AG10803 (cell line): ENCODE measurements at places on chromosomes 7 and 10.

DNA sequence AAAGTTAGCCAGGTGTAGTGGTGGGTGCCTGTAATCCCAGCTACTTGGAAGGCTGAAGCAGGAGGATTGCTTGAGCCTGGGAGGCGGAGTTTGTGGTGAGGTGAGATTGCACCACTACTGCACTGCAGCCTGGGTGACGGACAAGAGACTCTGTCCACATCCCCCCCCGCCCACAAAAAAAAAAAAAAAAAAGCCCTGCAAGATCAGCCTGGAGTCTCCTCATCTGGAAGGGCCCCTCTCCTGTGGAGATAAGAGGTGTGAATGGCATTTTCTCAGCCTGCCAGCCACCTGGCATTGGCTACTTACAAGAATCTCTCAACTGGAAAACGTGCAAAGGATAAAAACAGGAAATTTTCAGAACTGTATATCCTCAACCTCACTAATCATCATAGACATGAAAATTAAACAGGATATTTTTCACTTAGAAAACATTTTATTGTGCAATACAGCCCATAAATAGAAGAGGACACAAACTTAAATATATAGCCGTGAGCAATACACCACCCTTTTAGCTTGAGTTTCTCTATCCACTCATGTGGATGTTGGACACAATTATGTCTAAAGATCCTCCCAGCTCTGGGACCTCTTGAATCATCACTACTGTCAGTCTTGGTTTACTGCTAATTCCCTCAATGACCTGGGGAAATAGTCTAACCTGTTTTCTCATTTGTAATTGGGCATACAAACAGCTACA lies 11.3 kb upstream of the TSPAN15 start:
- peak; percentile 78 for DNase-seq

DNA sequence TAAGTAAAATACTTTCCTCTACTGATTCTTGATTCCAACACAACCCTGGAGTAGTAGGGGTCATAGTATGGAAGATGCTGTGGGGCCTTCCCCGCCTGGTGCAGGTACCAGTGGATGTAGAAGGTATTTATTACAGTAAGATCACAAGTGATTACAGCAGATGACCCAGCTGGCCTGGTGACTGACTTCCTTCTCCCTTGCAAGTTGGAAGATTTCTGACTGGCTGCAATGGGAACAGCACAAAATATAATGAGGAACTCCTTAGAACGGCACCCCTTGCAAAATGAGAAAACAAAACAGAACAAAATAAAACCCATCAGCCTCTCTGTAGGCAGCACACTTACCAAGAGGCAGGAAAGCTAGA lies 61.7 kb upstream of the TARP start:
- DNase-seq = no peak

DNA sequence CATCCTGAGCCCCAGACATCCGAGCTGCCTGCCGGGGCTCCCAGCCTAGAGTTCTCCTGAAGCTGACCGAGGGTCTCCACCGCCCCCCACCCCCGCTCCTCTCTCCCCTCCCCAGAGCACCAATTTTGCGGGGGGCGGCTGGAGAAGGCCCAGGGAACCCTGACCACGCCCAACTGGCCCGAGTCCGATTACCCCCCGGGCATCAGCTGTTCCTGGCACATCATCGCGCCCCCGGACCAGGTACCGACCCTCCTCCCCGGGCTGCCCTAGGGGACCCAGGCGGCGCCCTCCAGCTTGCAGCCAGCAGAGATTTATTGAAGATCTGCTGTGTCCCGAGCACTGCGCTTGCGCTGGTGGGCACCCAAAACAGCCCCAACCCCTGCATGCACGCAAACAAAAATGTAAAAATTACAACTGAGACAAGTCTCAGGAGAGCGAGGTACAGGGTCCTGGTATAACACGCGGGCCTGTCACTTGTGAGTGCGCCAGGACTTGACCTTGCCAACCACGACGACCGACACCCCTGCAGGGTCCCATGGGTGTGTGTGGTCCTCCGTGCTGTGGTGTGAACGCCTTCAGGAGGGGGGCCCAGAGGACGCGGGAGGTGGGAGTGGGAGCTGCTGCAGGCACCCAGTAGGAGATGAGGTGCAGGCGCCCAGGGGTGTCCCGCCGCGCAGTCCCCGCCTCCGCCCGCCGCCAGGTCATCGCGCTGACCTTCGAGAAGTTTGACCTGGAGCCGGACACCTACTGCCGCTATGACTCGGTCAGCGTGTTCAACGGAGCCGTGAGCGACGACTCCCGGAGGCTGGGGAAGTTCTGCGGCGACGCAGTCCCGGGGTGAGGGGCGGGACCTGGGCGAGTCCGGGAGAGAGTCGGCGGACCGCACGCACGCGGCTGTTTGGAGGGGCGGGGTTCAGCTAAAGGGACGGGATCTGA lies 3.1 kb downstream of the PCOLCE start:
- no peak for DNase-seq

GRCh38 chr7:88306590-88307048 lies at the start of gene STEAP4:
Gene STEAP4 (minus strand): TSS chr7:88306894. CDS start chr7:88284269, 22,625 bp downstream.
- DNase-seq = peak; percentile 46

DNA sequence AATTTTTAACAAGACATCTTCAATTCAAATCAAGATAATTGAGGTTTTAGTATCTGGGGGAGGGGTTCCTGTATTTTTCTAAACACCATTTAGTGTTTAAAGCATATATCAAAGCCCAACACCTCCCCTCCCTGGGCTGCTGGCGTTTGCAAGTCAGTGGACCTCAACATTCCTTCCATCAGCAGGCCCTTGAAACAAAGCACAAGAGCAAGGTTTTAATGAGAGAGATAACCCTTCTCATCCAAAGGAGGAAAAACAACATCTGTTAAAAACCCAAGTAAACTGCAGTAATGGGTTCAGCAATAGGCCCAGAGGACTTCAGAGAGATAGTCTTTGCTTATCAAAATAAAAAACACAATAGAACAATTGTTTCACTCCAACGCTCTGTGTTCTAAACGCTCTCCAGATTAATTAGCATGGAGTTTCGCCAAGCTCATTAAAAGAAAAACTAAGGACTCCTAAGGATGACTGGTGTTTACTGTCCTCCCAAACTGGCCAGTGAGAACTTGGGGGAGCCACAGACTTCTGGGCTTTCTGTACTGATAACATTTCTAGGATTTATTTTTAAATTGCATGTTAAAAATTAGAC lies 2.5 kb downstream of the JCAD start:
- no peak for DNase-seq

DNA sequence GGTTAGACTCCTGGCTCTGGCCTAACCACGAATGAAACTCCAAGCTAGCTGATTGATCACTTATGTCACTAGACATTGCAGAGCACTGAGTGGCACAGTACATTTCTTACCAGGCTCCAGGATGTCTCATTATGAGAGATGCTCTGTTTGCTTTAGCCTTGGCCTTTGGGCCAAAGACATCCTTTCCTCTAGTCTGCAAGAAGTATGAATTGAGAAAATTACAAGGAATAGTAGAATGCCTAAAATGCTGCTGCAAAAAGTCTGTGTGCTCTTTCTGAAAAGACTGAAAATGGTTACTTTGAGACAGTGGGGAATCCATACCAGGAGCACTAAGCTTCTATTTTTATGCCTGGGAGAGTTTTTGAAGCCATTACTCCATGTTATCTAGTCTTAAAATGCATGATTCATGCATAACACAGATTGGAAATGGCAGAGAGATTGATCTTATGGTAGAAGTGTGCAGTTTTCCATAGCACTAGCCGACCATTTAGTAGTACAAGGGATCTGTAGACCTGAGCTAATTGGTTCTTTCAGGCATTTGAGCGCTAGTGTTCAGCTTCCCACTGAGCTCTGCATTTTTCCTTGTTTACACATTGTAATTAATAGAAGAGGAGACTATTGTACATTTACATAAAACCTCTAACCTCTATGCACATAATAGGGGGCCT lies 303.8 kb downstream of the PRKG1 start:
- DNase-seq = no peak

DNA sequence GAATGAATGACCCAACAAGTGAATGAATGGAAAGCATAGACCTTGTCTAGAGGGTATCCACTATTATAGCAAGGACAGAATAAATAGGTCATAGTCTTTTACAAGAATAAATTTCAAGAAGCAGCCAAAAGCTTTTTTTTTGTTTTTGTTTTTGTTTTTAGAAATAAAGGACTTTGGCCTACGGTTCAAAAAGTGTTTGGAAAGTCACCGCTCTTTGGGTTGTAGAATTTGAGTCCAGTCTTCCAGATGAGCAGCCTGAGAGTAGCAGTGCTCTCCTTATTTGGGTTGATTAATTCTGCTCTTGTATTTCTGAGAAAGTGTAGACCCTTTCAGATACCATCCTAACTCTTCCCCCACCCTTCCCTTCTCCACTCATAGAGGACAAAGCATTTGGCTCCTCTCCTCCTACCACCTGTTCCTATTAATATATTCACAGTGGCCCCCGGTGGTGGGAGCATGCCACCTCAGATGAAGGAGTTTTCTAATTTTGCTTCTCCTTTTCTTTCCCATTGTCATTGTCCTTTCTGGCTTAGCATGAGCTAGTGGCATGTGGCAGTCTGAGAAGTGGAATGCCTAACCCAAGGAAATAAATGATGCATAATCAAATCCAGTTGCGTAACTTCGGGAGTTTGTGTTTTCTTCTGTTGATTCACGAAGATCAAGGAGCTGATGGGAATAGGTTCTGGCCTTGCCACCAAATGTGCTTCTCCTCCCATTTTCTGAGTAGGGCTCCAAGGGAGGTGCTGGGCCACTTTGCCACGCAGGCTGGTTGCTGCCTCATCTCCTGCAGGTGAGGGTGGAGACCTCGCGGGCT lies 114.7 kb downstream of the CHN2 start:
- no peak for DNase-seq

DNA sequence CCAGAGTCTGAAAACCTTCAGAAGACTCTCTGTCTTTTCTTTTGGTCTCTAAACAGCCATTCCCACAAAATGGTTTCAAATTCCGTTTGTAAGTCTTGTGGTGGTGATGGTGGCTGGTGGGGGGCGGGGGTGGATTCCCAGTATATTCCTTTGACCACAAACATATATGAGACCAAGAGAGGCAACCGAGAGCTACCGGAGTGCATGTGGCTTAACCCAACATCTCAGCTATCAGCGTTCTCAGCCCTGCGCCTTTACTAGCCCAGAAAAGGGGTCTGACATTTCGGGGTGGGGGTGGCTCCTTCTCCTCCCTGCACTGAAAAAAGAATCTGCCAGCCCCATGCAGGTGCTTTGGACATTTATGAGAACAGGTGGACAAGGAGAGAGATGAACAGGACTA lies 621.1 kb downstream of the ACTR3B start:
- DNase-seq = no peak

DNA sequence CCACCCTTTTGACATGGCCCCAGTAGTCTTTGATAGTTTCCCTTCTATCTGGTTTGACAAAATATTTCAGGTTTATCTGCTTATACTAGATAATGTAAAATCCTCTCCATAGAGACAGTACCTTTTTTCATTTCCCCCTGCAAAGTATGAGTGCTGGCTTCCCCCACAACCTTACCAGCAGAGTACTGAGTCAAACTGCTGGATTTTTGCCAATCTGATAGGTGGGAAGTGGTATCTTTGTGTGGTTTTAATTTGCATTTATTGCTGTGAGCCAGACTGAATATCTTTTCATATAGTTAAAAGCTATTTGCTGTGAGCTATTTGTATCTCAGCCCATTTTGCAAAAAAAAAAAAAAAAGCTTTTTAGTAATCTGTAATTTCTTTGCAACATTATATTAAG lies 32.1 kb upstream of the HECTD2 start:
- no peak for DNase-seq

DNA sequence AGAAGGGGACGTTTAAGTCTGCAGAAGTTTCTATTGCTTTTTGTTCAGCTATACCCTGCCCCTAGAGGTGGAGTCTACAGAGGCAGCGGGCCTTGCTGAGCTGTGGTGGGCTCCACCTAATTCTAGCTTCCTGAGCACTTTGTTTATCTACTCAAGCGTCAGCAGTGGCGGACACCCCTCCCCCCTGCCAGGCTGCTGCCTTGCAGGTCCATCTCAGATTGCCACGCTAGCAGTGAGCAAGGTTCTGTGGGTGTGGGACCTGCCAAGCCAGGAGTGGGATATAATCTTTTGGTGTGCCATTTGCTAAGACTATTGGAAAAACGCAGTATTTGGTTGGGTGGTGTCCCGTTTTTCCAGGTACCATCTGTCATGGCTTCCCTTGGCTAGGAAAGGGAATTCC lies 147.3 kb upstream of the PRPS1L1 start:
- no peak for DNase-seq

GRCh38 chr10:79929409-79929904 lies 19.4 kb downstream of the SFTPD start:
- peak; percentile 60 for DNase-seq

GRCh38 chr10:71059943-71060342 lies 152.4 kb upstream of the UNC5B start:
- no peak for DNase-seq

GRCh38 chr7:129799350-129799955 lies 153.3 kb downstream of the UBE2H start:
- DNase-seq = no peak

DNA sequence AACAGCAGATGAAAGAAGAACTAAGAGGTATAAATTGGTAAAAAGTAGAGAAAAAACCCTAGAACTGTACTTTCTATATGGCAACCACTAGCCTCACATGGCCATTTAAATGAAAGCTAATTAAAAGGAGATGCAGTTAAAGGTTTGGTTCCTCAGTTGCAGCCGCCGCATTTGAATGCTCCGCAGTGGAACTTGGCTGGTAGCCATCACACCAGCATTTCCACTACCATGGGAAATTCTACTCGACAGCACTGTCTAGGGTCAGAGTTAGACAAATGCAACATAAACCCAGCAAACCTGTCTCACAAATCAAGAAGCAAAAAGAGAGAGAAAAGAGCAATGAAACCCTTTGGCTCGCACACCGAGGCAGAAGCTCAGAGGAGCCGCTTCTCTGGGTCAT lies 29.7 kb downstream of the VIPR2 start:
- no peak for DNase-seq

- DNase-seq = no peak
These were observed 97.0 kb downstream of the PCLO start for GRCh38 chr7:83065714-83066113.

GRCh38 chr7:50761713-50762112 lies 21.0 kb downstream of the GRB10 start:
- no peak for DNase-seq

DNA sequence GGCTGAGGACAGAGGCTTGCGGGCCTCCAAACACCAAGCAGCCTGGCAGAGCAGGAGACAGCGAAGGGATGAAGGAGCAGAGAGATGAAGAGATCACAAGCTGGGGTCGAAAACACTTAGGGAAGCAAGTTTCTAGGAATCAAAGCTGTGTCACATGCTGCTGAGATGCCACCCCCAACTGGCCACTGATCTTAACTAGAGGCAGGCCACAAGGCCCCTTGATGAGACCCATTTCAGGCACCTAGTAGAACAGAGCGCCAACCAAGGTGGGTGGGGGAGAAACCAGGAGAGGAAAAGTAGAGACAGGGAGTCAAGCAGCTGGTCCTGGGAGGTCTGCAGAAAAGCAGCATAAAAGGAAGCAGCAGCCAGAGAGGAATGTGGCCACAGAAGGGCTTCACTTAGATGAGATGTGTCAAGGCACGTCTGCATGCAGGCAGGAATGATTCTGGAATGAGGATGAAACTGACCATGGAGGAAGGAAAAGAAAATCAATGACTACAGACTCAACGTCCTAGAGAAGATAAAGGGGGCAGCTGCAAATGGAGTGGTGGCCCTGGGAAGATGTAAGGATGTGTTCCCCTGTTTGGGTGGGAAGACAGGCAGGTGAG lies 85.0 kb upstream of the DDC start:
- no peak for DNase-seq

GRCh38 chr10:123743441-123744223 lies 77.5 kb downstream of the GPR26 start:
- peak; percentile 31 for DNase-seq

- DNase-seq = peak; percentile 71
These were observed 291.2 kb upstream of the MEOX2 start for GRCh38 chr7:15977663-15978062.

- peak; percentile 30 for DNase-seq
These were observed 676.4 kb upstream of the NRP1 start for GRCh38 chr10:34010891-34011290.
